Diencephalon (tissue), 1 donor: ENCODE measurements at places on chromosomes 7 and 10. TPM values are rescaled to one million over a fixed set of nuclear protein-coding genes. Genes with fewer than 3 reads are reported as not detected.

SPACDR gene
- not detected for total RNA-seq

ANKIB1 gene
- total RNA-seq, result 131 TPM

AEBP1 gene
- total RNA-seq, result 9.7 TPM

DTX2 gene
- total RNA-seq, result 3.0 TPM

GRM3 gene
- 153 TPM for total RNA-seq

TMEM130 gene
- 22.6 TPM for total RNA-seq

ZNF248 gene
- total RNA-seq, result 56.1 TPM

CPA2 gene
- not detected for total RNA-seq

TSPAN12 gene
- total RNA-seq, result 16.8 TPM

FAM25G gene
- total RNA-seq, result not detected

CHCHD1 gene
- 20.8 TPM for total RNA-seq
